ENCODE measurements at places on chromosomes 12 and 14. TPM values are rescaled to one million over a fixed set of nuclear protein-coding genes. Genes with fewer than 3 reads are reported as not detected.

Gene CAPZA3
- polyA plus RNA-seq: 0.55 TPM

Gene PTPN6
- polyA plus RNA-seq: 21.1 TPM

Gene APPL2
- polyA plus RNA-seq: 69.0 TPM

Gene KRT85
- not detected for polyA plus RNA-seq

GRCh38 chr14:71628433-71628832 is 303.8 kb upstream of the RGS6 start:
- no peak for DNase-seq

GRCh38 chr12:85713373-85713772 is 122.8 kb downstream of the RASSF9 start:
- no peak for DNase-seq

Measured in renal pelvis (tissue), 12 donors.